ENCODE measurements at places on chromosomes 5 and 9.

GRCh38 chr5:109347252-109347888 lies 62.4 kb downstream of the PJA2 start:
- H3K4me1 ChIP-seq: no peaks in the 10 kb centered on the region
- H3K4me3 ChIP-seq: no peak overlapping the region
- DNase-seq: no peak
- peaks cover 24% of the 10 kb centered on the region for H3K36me3 ChIP-seq
- H3K27me3 ChIP-seq: no peaks in the 10 kb centered on the region
- H3K27ac ChIP-seq: no peak overlapping the region

GRCh38 chr9:6955251-6955921 lies 197.6 kb downstream of the KDM4C start:
- no peaks in the 10 kb centered on the region for H3K27me3 ChIP-seq
- no peak overlapping the region for H3K4me3 ChIP-seq
- peaks cover 3% of the 10 kb centered on the region for H3K36me3 ChIP-seq
- H3K4me1 ChIP-seq: peaks cover 4% of the 10 kb centered on the region
- DNase-seq: no peak
- no peak overlapping the region for H3K27ac ChIP-seq

- peaks cover 19% of the 10 kb centered on the region for H3K4me1 ChIP-seq
- H3K36me3 ChIP-seq: peaks cover 48% of the 10 kb centered on the region
- no peak for DNase-seq
Measured at GRCh38 chr5:112907166-112907631, 14.8 kb downstream of the REEP5 start.

DNA sequence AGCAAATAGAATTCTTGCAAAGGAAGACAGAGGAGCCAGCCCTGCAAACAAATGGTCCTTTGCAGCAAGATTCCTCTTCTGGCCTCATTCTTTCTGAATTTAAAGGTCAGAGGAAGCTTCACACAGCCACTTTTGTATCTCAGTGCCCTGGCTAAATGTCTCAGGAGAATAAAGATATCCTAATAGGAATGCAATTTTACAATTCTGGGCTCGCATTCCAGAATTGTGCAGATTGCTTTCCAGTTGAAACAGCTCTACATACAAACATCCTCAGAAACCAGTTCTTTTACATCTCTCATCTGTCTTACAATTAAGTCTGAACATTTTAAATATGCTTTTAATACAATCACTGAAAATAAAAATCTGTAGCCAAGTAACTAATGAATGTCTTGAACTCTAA lies 14.6 kb upstream of the ACOT12 start:
- peaks cover 12% of the 10 kb centered on the region for H3K4me1 ChIP-seq
- peaks cover 4% of the 10 kb centered on the region for H3K27me3 ChIP-seq
- no peak for DNase-seq

DNA sequence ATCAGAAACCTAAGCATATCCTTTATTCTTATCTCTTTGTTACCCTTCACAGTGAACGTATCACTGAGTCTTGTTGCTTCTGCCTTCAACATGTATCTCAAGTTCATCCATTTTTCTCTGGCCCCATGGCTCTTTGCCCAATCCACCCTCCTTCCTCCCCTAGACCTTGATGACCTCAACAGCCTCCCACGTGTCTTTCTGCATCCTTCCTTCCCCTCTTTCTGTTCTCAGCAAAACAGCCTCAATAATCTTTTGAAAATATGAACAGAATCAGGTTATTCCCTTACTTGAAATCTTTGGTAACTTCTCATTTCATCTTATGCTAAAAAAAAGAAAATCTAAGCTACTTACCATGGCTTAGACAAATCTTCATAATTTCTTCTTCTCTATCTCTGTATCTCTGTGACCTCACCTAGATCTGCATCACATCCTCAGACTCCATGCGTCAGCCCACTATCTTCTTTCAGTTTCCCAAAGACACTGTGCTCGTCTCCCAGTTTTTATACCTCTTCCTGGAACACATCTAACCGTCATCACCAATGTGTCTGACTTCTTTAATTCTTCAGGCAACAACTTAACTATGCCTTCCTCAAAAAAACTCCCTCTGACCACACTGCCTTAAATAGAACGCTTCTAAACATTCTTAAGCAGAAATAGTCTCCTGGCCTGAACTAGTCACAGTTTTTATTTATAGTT lies 208.0 kb downstream of the PARP8 start:
- H3K36me3 ChIP-seq: no peaks in the 10 kb centered on the region
- H3K4me1 ChIP-seq: peaks cover 8% of the 10 kb centered on the region
- H3K27ac ChIP-seq: no peak overlapping the region
- H3K27me3 ChIP-seq: peaks cover 22% of the 10 kb centered on the region
- no peak overlapping the region for H3K4me3 ChIP-seq

- no peak for DNase-seq
- no peak overlapping the region for H3K4me3 ChIP-seq
- H3K27me3 ChIP-seq: no peaks in the 10 kb centered on the region
- no peaks in the 10 kb centered on the region for H3K36me3 ChIP-seq
- H3K4me1 ChIP-seq: no peaks in the 10 kb centered on the region
- H3K27ac ChIP-seq: no peak overlapping the region
Measured at GRCh38 chr9:16309469-16310271, 560.8 kb downstream of the BNC2 start.

GRCh38 chr5:94217745-94218144 lies 400.7 kb downstream of the KIAA0825 start:
- H3K36me3 ChIP-seq: no peaks in the 10 kb centered on the region
- H3K4me1 ChIP-seq: peaks cover 1% of the 10 kb centered on the region
- H3K4me3 ChIP-seq: no peak overlapping the region
- no peaks in the 10 kb centered on the region for H3K27me3 ChIP-seq
- H3K27ac ChIP-seq: no peak overlapping the region
